Stimulated activated CD4-positive, alpha-beta T cell treated with anti-CD3 and anti-CD28 coated beads, Interleukin-1b, Interleukin-23, amount 100 ng/mL, for 1 hour (primary cell): ENCODE measurements at places on chromosomes 6 and 20.

GRCh38 chr20:46831633-46832011 is 63.0 kb upstream of the EYA2 start:
- DNase-seq, result no peak

- no peak for DNase-seq
Observed at GRCh38 chr6:108236791-108237190, 24.0 kb downstream of the SNX3 start.

- no peak for DNase-seq
Observed at GRCh38 chr20:6920991-6921613, 153.6 kb downstream of the BMP2 start.

- peak; percentile 45 for DNase-seq
Observed at GRCh38 chr20:3710703-3711483, 1.5 kb downstream of the SIGLEC1 start.

DNA sequence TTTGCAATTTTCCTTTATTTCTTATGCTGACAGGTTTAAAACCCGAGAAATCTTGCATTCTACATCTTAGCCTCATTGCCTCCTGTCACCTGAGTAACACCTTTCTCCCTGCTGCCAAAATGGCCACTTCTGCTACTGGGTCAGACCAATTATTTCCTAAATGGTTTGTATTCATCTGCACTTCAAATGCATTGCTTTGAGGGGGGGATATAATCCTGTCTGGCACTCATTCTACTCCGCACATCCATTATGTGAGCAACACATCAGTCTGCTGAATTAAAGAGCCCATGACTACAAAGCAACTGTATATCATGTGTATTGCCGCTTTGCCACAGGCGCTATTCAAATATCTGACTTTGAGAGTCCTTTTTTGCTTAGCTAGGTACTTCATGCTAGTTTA is 141.6 kb upstream of the TSHZ2 start:
- no peak for DNase-seq

DNA sequence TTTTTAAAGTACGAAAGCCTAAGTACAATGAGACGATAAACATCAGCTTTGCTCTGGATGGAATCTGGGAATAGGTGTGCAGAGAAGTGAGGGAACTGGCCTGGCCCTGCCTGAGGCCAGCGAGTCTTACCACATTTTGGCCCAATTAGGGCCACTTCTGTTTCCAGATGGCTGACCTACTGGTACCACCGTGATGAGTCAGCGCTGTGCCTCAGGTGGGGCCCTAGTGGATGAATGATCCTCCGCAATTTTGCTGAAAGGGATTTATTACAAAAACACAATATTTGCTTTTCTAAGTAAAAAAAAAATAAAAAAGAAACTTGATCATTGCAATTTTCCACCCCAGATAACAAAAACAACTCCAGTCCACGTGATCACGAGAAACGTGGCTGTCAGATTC is 22.5 kb downstream of the INSM1 start:
- no peak for DNase-seq
